ENCODE measurements at places on chromosomes 1 and 21.

- DNase-seq, result no peak
Observed at GRCh38 chr1:16903458-16903796, 7.6 kb downstream of the RNU1-2 start.

- DNase-seq, result no peak
Observed at GRCh38 chr21:36692835-36693488, 6.0 kb upstream of the SIM2 start.

- DNase-seq, result peak; percentile 78
Observed at GRCh38 chr1:15965228-15965767, 10.6 kb downstream of the ZBTB17 start.

DNA sequence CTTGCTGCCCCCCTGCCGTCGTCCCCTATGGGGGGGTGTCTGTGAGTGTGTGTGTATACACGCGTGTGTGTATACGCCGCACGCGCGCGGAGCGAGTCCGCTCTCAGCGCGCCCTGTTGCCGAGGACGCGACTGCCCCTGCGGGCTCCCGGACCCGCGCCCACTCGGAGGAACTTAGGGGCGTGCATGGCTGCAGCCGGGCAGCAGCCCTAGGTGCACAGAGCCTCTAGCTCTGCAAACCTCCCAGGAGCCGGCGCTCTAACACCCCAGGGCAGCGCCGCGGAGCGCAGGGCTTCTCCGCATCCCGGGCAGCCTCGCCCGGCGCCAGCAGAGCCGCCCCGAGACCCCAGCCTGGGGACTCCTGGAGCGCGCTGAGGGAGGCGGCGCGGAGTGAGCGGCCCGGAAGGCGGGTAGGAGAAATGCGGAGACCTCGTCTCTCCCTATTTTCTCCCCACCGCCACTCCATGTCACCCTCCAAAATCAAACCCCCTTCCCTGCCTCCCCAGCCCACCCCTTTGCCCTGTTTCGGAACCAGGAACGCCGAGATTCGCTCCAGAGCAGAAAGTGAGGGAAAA, 574 bp downstream of the ITPKB start:
- peak; percentile 47 for DNase-seq

GRCh38 chr1:89706700-89707012, 73.7 kb downstream of the LRRC8C start:
- no peak for DNase-seq

GRCh38 chr21:44354775-44355771, 1.7 kb downstream of the TRPM2 start:
- DNase-seq, result peak; percentile 18

DNA sequence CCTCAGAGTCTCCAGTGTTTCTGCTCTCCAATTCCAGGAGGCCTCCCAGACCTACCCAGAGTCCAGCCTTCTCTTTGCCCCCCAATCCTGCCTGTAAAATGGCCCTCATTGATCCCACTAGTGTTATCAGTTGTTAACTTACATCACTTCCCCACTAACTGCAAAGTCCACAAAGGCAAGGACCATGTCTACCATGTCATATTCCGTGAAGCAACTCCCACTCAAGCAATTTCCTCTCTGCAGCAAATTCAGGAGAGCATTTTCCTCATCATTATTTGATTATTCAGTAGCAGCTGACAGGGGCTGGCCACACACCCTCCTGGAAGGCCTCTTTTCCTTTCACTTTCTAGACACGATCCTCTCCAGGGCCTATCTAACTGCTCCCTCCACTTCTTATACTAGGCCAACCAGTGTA, 153.5 kb downstream of the RERE start:
- peak; percentile 56 for DNase-seq

GRCh38 chr1:233294913-233295236, 650 bp downstream of the PCNX2 start:
- DNase-seq, result no peak

DNA sequence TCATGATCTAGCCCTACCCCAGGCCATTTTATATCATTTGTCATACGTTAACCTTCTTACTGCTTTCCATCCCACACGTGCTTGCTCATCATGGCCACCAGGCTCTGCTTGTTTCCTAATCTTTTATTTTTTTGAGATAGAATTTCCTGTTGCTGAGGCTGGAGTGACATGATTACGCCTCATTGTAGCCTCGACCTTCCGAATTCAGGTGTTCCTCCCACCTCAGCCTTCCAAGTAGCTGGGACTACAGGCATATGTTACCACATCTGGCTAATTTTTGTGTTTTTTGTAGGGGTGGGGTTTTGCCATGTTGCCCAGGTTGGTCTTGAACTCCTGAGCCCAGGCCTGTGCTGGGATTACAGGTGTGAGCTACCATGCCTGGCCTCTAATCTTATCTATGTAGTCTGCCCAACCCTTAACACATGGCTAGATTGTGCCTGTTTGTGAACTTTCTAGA, 3.3 kb downstream of the UAP1 start:
- DNase-seq, result no peak

DNA sequence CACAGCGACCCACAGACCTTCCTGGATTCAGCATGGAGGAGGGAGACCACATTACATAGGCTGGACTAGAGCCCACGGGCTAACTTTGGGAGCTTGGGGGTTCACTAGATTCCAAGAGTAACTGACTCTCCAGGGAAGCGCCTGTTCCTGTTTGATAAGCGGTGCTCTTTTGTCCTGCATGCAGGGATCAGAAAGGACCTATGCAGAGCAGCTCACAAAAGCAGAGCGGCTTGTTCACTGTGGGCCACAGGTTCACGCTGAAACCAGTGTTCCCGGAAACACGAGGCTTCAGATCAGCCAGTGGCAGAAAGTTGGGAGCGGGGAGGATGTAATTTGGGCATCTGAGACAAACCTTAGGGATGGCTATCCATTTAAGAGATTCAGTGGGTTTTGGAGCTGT, 403.9 kb downstream of the PCP4 start:
- DNase-seq, result no peak

DNA sequence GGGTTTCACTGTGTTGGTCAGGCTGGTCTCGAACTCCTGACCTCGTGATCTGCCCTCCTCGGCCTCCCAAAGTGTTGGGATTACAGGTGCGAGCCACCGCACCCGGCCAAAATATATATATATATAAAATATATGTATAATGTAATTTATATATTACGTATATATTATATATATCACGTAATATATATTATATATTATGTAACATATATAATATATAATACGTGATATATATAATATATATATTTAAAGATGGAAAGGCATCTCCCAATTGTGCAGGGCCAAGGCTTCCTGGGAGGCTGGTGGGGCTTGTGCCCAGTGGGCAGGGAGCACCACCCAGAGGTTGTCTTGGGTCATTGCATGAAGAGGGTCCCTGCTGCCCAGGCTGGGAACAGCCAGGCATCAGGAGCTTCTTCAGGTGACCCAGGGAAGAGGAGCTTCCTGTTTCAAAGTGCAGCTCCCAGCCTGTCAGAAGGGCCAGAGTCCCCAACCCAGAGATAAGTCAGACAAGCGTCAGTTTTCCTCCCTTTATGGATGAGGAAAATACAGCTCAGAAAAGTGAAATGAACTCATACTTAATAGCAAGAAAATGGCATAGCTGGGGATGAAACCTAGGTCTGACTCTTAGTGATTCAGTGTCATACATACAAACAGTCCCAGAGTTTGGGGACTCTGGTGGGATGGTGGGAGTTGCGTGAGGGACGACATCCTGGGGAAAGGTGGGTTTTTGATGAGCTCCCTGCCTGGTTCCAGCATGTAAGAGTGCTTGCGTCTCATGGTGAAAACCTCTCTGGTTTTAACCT, 12.0 kb downstream of the UBE2Q1 start:
- peak; percentile 73 for DNase-seq

GRCh38 chr1:184867866-184868689, 106.2 kb downstream of the NIBAN1 start:
- no peak for DNase-seq
